Vagina (tissue), 2 donors: ENCODE measurements at places on chromosomes 13 and 19.

GRCh38 chr13:25847145-25847544, 204.7 kb downstream of the SHISA2 start:
- no peak for DNase-seq

DNA sequence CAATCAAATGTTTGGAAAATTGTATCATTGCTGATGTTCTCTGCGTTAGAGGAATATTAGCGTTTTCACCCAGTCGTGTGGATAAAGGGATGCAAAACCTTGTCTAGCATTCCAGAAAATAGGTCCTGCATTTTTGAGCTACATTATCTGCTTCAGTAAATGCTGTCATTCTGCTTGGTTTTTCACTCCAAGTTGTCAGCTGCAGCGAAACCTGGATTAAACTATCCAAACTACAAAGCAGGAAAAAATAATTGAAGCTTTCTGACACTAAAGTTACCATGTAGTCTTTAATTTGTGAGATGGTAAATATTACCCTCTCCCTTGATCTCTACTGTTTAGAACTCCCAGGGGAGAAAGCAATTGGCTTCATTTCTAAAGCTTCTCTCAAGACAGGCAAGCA, 1795.5 kb upstream of the PRR20A start:
- no peak for DNase-seq

- DNase-seq = no peak
Observed at GRCh38 chr19:49820125-49820524, 2.0 kb downstream of the MED25 start.

GRCh38 chr19:40503320-40503695, 36.5 kb downstream of the SPTBN4 start:
- no peak for DNase-seq

- DNase-seq = no peak
Observed at GRCh38 chr19:49474542-49474924, 518 bp downstream of the FLT3LG start.

DNA sequence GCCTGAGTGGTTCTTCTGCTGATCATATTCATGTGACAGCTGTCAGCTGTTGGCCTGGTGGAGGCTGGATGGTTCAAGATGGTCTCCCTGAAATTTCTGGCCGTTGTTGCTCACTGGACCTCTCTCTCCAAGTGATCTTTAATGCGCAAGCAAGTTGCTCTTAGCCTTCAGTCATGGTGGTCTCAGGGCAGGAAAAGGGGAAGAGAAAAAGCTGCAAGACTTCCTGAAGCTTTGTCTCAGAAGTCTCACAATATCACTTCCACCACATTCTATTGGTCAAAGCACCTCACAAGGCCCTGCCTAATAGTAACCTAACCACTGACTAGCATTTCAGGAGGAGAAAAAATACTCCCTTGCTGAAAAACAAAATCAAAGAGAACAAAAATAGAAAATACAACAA, 1.6 kb upstream of the ZNF567 start:
- no peak for DNase-seq

DNA sequence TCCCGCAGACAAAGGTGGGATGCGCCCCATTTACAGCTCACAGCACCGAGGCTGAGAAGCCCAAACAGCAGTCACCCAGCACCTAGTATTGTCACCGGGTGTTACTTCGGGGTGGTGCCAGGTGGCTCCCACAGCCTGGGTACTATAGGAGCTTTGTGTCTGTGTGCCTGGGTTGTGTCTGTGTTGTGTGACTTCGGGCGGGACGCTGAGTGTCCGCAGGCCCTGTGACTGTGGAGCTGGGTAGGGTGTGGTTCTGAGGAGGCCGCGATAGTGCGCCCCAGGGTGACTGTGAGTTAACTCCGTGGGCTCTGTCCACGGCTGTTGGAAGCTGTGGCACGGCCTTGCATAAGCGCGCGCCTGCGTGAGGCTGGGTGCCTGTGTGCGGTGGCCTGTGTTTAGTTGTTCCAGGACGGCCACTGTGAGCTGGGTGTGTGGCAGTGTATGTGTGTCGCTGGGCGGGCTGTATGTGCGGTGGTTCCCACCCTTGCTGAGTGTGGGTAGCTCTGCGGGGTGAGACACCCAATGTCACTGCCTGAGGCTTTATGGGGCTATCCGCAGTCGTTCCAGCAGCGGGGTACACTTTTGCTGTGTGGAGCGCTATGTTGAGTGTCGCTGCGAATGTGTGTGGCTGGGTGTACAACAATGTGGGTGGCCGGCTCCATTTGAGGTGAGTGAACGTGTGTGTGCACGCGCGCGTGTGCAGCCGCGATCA, 559 bp upstream of the SSBP4 start:
- DNase-seq = no peak

GRCh38 chr13:44240611-44241145, 132.9 kb upstream of the SERP2 start:
- no peak for DNase-seq

GRCh38 chr19:39299404-39299803, 3.2 kb downstream of the IFNL1 start:
- no peak for DNase-seq

- DNase-seq = no peak
Observed at GRCh38 chr19:1040476-1041271, 767 bp downstream of the ABCA7 start.

GRCh38 chr13:105196052-105196451, 1339.4 kb downstream of the EFNB2 start:
- DNase-seq = no peak

- no peak for DNase-seq
Observed at GRCh38 chr19:38830039-38830733, 1.4 kb downstream of the ECH1 start.

DNA sequence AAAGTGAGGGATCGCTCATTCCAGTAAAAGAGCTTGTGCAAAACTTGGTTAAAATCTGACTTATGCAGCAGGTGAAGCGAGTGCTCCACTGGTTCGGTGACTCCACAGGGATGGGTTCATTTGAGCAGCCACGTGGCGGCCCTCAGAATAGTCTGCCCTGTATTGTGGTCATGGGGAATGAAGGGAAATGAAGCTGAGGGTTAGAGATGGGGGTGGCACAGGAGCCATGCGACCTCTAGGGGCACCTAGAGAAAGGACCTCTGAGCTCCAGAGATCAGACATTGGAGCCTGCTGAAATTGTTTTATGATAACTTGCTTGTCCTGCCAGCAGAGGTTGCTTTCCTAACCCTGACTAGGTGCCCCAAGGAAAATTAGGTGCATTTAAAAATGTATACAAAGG, 26.6 kb downstream of the CBY2 start:
- no peak for DNase-seq

GRCh38 chr13:36772853-36773252, 46.2 kb upstream of the RFXAP start:
- DNase-seq = no peak

GRCh38 chr13:20553311-20553710, 13.6 kb upstream of the IFT88 start:
- DNase-seq = no peak

- no peak for DNase-seq
Observed at GRCh38 chr19:47049307-47049700, 880 bp upstream of the TMEM160 start.

DNA sequence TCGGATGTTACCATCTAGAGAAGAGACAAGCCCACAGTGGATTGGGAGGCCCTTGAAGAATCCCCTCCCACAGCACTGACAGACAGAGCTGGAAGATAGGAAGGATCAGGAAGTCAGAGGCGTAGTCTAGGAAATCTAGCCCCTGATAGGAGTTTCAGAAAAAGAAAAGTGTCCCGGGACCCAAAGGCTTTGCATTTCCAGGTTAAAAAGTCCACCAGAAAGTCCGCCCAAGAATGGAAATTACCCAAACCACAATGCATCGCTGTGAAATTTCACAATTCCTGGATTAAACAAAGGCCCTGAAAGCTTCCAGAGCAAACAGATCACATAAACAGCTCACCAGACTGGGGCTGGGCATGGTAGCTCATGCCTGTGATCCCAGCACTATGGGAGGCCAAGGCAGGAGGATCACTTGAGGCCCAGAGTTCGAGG, 146.9 kb downstream of the KDM4B start:
- no peak for DNase-seq

- DNase-seq = no peak
Observed at GRCh38 chr19:11268783-11269267, 6.5 kb upstream of the DOCK6 start.

- no peak for DNase-seq
Observed at GRCh38 chr19:30085394-30085793, 143.4 kb downstream of the URI1 start.

- no peak for DNase-seq
Observed at GRCh38 chr19:18423258-18424020, 4.2 kb downstream of the SSBP4 start.

- DNase-seq = no peak
Observed at GRCh38 chr19:56400485-56400884, 3.6 kb upstream of the ZNF583 start.

DNA sequence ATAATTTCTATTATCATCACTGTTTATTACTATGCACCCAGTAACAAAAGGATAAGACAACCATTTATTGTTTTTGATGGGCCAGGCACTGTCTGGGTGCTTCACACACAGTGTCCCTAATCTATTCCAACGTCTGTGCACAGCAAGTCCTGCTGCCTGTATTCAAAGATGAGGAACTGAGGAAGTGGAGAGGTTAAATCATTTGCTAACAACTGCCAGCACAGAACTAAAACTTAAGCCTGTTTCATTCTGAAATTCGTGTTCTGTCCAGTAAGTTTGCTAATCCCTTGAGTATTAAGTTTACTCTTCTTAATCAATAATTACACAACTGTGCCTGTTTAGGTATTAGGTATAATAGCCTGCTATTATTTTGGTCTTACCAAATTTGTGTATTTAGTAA, 41.9 kb downstream of the TEX26 start:
- no peak for DNase-seq

DNA sequence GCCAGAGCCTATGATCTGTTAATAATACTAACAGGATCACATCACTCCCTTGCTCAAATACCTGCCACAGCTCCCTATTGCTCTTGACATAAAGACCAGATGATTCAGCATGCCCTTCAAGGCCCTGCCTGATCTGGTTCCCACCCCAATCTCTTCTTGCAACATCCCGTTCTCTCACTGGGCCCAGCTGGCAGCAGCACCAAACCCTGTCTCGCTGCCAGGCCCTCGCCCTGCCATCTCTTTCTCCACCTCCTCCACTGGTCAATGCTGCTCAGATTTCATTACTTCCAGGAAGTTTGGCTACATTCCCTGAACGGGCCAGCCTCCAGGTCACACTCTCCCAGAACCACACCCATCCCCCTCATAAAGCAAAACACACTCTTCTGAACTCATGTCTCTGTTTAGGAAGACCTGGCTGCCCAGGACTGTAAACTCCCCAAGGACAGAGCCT, 8.6 kb upstream of the BCAT2 start:
- peak; percentile 97 for DNase-seq

DNA sequence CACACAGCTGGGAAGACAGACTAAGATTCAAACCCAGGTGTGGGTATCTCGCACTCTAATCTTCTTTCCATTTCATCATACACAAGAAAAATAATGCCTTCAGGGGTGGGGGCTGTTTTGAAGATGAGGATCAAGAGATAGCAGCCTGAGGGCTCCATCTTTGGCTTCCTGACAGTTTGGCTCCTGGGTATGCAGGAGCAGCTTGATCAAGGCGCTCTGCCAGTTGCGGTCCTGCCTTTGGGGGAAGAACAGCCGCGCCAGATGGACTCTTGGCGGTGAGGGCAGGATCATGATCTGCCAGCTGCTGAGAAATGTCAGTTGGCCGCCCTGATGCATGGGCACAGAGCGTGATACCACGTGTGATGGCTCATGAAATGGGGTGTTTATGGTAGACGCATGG, 119.1 kb downstream of the IER2 start:
- DNase-seq = no peak

- no peak for DNase-seq
Observed at GRCh38 chr13:67437244-67437643, 207.1 kb upstream of the PCDH9 start.

- DNase-seq = no peak
Observed at GRCh38 chr13:110014719-110015118, 228.3 kb upstream of the IRS2 start.

DNA sequence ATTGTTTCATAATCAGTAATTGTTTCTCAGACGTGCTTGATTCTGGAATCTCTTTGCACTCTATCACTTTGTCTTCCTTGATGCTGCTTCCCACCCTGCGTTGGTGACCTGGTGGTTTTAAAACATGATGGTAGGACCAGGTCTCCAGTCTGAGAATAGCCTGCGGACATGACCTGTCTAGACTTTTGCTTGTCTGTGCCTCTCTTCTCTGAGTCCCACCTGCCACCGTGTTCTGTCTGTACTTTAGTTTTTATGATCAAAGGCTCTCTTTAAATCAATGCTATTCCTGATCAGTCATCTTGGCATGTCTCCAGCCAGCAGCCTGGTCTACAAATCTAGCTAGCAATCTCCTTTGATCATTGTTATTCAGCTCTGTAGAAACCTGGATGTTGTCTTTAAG, 933.9 kb downstream of the DIAPH3 start:
- no peak for DNase-seq

- peak; percentile 98 for DNase-seq
Observed at GRCh38 chr13:113837560-113838355, 26.1 kb downstream of the GAS6 start.

GRCh38 chr19:45528744-45529419, 21.6 kb downstream of the VASP start:
- no peak for DNase-seq

- no peak for DNase-seq
Observed at GRCh38 chr19:32403291-32403995, 2.1 kb upstream of the DPY19L3 start.

DNA sequence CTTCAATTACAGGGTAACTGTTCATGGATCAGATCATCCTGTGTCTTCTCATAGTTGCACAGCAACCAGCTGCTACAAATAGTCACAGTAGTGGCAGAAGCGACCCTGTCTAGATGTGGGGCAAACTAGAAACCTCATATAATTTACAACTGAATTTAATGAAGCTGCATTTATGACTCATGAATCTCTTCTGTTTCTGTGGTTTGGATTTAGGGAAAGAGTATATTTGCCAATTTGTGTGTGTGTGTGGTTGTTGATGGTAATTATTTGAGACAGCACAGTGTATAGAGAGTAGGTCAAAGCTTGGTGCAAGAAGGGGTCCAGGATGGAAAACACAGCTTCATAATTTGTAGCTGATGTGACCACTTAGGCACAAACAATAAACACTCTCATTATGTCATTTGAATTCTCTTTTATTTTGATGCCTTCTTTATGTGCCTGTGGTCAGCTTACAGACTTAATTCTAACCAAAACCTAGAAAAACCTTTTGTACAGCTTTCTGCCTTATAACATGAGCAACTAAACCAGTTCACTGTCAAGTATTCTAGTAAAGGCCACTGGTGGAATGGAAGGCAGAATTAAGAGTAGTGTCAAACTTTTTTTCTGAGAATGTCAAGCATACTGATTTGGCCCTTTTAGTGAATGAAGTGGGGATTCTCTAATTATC, 218.1 kb downstream of the TBC1D4 start:
- no peak for DNase-seq

- DNase-seq = no peak
Observed at GRCh38 chr13:38980750-38981078, 9.9 kb downstream of the STOML3 start.

DNA sequence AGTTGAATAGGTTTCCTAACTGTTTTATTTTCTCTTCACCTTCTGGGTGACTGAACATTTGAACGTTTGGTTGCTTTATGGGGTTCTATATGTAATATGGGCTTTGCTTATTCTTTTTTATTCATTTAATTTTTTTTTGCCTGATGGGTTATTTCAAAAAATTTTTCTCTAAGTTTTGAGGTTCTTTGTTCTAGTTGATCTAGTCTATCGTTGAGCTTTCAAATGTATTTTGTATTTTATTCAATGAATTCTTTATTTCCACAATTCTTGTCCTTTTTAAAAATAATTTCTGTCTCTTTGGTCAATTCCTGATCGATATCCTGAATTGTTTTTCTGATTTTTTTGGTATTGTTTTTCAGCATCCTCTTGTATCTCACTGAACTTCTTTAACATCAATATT, 239.5 kb upstream of the PCDH9 start:
- DNase-seq = no peak
